Stimulated activated CD8-positive, alpha-beta memory T cell treated with anti-CD3 and anti-CD28 coated beads, Interleukin-15, amount 100 ng/mL, for 1 hour (primary cell): ENCODE measurements at places on chromosomes 2 and 18.
A peak's percentile ranks its signal among the peaks of the same experiment; 100 is the strongest.

- DNase-seq, result peak; percentile 33
Measured at GRCh38 chr2:216404010-216404618, 8.2 kb upstream of the SMARCAL1 start.

GRCh38 chr2:234352270-234352669 is 144.6 kb downstream of the ARL4C start:
- DNase-seq, result no peak

DNA sequence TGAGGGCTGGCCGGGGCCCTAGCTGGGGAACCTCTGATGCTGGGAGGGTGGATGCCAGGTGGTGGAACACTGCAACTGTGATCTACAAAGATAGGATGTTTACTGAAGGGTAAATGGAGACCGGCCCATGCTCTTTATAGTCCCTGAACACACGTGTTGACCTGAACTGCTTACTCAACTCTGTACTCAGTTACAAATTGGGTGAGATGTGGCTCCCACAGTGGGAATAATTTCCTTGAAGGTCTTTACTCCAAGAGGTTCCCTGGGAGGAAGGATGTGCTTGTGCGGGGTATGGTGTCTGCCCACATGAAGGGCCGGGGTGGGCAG is 254.1 kb downstream of the PRKCE start:
- no peak for DNase-seq

DNA sequence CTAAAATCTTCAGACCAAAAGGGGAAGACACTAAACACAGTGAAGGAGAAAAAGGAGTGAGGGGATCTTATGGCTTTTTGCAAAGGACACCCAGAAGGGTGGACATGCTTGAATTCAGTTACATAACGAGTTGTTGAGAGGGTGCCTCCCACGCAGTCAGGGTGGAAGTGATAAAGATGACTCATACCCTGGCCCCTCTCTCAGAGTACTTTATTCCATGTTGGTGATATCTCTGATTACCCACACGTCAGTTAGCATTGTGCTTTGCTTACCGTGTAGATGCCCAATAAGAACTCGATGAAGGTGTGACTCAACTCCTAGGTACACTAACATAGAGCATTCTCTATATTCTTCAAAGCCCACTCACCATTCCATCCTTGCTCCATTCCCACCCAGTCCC is 44.4 kb downstream of the EN1 start:
- no peak for DNase-seq

DNA sequence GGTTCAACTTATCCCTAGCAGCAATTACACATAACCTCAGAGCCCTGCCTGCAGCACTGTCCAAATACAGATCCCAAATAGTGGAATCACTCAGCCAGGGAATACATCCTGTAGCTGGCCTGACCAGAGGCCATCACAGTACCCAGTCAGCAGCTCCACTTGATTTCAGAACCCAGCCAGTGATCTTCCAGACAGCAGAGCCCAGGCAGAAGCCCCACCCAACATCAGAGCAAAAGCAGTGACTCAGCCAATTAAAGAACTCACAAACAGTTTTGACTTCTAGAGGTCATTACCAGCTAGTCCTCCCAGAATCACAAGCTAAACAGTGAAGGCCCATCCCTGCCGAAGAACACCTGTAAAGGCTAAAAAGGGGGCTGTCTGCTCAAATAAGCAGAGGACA is 118.0 kb upstream of the SRD5A2 start:
- DNase-seq, result no peak

DNA sequence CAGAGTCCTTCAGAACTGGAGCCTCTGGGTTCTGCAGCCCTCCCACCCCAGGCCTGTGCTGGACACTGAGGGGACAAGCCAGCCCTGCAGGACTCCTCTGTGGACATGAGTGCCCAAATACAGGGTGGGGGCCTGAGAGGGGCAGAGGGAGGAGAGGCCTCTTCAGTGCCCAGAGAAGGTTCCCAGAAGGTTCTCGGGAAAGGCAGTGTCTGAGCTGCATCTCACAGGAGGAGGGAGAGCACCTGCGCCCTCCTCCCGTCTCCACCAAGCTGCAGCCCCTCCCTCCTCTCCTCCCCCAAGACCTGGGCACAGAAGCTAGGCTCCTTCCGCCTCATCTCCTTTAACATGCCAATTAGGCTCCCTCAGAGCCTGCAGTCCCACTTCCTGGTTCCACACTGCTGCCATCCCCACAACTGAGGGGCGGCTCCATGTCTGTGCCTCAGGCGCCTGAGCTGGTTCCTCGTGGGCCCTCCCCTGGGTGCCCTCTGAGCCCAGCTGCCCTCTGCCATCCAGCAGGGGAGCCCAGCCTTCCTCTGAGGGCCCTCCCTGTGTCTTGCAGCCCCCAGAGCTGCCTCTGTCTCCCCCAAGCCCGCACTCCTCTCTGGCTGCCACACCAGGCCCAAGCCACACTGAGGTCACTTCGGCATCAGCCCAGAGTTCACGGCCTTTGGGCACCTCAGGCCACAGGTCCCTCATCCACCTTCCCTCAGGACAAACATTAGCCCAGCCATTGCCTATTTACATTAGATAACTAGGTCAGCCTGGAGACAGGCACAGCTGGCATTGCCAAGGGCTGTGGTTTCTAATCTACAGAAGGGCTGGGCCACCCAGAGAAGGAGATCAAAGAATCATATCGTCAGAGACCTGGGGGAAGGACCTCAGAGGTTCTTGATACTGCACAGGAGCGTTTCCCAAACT is 28.9 kb downstream of the KCNK3 start:
- no peak for DNase-seq

DNA sequence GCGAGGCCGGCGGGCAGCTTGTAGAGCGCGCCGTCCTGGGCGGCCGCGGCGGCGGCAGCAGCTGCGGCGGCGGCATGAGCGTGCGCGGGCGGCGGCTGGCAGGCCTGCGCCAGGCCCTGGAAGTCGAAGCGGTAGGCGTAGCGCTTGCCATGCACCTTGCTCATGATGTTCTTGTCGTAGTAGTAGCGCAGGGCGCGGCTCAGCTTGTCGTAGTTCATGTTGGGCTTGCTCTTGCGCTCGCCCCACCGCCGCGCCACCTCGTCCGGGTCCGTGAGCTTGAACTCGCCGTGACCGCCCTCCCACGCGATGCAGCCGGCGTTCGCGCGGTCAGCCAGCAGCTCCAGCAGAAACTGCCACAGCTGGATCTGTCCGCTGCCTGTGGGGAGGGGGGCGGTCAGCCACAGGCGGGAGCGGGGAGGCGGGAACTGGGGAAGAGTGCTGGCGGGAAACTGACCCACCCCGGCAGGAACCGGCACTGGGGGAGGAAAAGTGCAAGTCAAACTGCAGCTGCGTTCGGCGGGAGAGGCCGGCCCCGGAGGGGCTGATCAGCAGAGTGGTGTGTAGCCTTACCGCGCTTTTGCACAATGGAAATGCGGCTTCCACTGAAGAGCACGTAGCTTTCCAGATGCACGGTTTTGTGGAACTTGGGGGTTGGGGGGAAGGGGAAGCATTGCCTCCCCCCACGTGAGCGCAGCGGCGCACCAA is 3.0 kb downstream of the FEV start:
- DNase-seq, result no peak

DNA sequence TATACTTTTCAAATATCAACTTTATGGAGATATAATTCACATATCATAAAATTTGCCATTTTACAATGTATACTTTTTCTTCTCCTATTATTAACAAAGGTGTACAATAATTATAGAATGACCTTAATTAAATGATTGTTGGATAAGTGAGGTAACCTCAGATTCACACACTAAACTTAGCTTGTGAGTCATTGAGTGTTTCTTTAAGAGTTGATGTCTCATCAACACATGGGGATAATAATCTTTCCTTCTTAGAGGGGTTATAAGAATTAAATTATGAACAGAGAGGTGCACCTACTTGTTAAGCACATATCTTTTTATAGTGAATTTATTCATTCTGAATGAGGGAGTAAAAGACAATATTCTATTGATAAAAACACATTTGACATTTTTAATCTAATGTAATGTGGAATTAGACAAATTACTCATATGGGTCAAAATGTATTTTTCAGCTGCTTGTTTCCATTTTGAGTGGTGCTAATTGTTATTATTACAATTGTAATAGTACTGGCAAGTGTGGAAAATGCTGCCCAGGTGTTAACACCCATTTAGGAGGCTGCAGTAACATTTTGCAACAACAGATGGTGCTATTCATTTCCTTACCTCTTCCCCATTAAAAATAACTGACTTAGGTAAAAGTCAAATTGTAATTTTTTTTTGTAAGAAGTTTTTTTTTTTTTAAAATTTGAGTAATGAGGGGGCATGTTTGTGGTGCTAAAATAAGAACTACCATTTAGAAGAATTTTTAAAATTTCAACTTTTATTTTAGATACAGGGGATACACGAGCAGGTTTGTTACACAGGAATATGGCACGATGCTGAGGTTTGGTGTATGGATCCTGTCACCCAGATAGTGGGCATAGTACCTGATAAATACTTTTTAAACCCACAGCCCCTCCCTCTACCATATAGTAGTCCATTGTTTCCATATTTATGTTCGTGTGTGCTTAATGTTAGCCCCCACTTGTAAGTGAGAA is 32.1 kb upstream of the DYNAP start:
- no peak for DNase-seq

GRCh38 chr2:166106431-166107015 is 21.3 kb downstream of the SCN1A start:
- no peak for DNase-seq

DNA sequence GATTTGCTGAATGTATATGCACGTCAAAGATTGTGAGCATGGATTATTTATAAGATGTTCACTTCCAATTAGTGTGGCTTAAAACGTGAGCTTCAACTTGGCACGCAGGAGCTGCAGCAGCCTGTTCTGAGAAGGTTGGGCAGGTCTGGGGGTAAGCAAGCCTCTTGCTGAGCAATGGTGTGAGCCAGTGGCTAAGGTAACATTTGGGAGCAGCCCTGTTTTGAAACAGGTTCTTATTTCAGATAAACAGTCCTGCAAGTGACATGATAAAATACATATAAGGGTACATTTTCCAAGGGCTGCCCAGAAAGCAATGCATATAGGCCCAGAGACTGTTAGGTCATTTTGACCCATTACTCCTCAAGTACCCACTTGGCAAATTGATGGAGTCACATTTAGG is 415.3 kb downstream of the ZNF521 start:
- no peak for DNase-seq

DNA sequence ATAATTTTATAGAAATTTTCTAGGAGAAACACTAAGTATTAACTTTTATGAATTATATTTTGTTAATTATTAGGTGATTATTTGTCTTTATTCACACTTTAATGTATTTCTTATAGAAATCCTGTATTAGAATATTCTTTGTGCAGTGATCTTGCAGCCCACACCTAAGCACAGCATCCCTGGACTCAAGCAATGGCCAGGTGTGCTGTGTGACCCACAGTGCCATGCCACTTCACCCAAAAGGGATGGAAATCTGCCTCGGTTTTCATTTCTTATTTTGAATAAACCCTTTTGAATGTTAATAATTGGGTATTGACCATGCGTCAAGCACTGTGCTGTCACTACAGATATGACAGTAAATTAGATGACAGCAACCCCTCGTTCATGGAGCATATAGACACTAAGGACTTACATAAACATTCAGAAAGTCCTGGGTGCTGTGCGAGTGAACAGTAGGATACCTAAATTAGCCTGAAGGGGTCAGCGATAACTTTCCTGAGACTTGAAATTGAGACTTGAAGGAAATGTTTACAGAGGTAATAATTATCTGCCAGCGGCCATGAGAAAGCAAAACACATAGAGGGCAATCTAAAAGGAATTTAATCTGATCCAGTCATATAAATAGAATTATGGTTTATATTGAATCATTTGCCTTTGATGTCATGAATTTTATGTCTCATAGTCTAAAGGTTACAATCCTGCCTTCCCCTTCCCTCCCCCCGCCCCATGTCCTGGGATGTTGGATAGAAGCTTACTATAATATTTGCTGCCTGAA is 52.7 kb upstream of the CALCRL start:
- no peak for DNase-seq

DNA sequence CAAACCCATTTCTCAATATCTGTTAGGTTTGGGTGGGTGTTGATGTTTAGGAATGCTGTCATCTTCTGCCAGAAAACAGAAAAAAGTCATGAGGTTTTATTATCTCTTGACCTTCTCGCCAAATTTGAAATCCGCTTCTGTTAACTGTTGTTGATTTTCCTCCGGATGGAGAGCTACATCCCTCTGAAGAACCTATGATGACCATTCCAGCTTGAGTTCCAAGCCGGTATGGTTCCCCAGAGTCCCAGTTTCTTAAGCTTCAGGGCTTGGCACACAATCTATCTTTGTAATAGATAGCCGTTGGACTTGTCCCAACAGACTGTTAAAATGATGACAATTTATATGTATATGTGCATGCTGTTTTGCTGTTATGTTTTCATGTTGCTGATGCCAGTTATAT is 1201.0 kb downstream of the LRP1B start:
- DNase-seq, result no peak

DNA sequence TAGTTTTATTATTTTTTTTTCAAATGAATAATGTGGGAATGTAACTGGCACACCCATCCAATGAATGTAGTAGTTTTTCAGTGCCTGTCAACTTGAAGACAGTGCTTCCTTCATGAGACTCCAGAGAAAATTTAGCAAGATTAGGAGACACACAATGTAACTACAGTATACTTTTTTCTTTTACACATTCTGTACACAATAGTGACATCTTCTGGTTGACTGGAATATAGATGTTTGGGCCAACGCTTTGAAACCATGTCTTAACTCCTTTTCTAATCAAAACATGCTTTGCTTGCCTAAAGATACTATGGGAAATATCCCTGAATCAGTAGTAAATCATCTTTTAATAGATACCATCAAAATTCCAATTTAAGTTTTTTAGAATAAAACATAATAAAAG is 229.5 kb upstream of the ZC3H15 start:
- DNase-seq, result no peak

DNA sequence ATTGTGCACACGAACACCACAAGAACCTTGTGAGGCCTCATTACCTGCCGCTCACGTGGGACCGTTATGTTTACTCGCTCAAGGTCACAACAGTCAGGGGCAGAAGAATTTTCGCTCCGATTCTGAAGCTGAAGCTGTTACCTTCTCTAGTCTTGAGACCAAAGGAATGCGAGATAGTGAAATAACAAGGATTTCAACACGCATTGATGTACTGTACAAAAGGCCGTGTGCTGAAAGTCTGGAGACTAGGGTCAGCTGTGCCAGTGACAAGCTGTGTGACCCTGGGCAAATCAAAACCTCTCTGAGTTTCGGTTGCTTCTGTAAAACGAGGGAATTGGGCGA is 583 bp downstream of the NEMP2 start:
- DNase-seq, result no peak

DNA sequence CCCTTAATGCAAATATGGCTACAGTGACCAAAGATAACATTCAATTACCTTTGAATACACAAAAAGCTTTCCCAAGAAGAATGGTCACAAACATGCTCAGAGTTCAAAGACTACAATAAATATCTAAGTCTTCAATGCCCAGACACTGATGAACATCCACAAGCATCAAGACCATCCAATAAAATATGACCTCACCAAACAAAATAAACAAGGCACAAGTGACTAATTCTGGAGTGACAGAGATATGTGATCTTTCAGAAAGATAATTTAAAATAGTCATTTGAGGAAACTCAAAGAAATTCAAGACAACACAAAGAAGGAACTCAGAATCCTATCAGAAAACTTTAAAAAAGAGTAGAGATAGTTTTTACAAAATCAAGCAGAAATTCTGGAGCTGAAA is 40.6 kb upstream of the CAPN13 start:
- DNase-seq, result no peak
